ENCODE measurements at places on chromosomes 3 and 15.

DNA sequence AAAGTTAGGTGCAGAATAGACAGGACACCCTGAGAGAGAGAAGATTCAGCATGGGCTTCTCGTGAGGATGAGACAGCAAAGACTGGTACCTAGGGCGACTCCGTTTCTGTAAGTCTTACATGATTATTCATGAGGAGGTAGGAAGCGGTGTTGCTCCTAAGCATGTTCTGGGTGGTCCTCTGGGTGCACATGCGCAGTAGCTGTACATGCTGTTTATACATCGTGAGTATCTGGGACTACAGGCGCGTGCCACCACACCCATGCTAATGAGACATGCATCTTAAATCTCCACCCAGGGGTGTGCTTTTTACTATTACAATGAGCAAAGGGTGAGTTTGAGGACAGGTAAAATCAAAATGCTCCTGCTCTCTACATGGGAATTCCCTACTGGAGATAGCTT is 12.3 kb downstream of the ALPK3 start:
- no peak for DNase-seq

- DNase-seq = no peak
Observed at GRCh38 chr3:114380233-114380651, 86.4 kb downstream of the TIGIT start.

- DNase-seq = no peak
Observed at GRCh38 chr3:59930170-59930569, 880.3 kb upstream of the CFAP20DC start.

DNA sequence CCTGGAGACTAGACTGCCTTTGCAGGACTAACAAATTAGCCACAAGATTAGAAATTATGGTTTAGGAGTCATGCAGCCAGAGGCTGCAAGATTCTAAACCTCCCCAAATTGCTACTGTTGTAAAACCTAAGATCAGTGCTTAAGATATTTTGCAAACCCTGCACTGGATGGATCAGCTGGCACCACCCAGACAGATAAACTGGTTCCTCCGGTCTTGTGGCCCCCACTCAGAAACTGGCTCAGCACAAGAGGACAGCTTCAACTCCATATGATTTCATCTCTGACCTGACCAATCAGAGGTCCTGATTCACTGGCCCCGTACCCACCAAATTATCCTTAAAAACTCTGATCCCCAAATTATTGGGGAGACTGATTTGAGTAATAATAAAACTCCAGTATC is 19.5 kb upstream of the PXYLP1 start:
- DNase-seq = no peak

DNA sequence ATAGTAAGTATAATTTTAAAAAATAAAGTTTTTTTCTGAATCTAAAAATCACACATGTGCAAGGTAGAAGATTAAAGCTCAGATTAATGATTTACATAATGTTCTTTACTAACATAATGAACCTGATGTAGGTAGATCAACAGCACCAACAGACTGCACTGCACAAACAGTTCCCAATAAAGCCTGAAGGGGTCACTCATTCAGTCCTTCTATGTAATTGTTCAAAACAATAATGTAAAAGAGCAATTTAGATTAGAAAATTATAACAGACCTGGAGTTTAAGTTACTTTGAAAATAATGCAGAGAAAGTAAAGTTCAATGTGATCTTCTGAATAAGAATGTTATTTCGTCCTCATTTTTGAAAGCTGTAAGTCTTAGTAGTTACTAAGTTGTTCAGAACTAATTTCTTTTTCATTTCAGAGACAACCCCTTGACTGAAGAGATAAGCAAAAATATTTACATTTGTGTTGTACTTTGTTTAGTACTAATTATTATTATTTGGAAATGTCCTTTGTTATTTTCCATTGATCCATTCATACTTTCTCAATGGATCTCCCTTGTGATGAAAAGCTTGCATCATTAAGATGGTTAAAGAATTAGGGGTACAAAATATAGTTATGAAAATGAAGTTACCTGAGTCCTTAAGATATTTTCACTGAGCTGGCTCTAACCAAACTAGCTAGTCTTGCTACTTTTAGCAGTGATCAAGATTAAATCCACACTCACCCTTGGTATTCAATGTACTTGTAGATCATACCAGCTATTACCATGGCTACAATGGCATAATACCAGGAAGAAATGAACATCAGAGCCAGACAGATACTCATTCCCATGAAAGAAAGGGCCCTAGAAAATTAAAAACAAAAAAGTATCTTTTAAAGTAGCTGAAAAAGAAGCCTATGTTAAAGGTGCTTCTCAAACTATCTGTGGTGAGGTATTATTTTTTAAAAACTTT is 16.8 kb downstream of the EMC4 start:
- peak; percentile 60 for DNase-seq
